ENCODE measurements at places on chromosomes 4 and X.

- DNase-seq, result no peak
Measured at GRCh38 chrX:148613636-148614035, 113.2 kb downstream of the AFF2 start.

DNA sequence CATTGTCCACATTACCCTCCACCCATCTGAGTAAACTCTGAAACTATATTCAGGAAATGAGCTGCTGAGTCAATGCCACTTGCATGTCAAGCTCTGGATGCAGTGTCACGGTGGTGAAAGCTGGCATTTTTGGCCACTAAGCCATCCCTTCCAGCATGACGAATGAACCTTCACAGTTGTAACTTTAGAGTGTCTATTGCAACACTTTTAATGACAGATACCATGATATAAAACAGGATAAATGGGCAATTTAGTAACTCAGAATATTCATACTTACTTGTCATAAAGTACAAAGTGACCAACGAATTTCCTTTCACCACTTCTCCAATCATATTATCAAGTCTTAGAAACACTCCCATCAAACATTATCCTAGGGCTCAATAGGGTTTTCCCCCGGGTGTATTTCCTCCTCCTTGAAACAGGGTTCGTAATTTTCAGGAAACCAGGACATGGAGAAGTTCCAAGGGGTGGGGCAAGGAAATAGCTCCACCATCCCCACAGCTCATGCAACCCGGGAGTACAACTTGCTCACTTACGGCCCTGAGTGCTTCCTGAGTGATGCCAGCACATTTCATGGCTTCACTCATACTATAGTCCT is 73.1 kb downstream of the MTHFD2L start:
- DNase-seq, result no peak

DNA sequence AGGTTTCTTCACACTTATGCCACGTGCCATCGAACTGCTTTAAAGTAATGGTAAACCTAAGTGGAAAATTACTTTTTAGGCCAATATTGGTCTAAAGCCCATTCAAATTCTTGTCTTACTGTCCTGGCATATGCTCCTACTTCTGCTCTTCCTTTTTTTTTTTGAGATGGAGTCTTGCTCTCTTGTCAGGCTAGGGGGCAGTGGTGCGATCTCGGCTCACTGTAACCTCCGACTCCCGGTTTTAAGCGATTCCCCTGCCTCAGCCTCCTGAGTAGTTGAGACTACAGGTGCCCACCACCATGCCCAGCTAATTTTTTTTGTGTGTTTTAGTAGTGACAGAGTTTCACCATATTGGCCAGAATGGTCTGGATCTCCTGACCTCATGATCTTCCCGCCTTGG is 129.0 kb upstream of the TECRL start:
- DNase-seq, result no peak

GRCh38 chr4:38980903-38981676 is 51.1 kb downstream of the TMEM156 start:
- DNase-seq, result no peak
